ENCODE measurements at places on chromosomes 12 and 14.

DNA sequence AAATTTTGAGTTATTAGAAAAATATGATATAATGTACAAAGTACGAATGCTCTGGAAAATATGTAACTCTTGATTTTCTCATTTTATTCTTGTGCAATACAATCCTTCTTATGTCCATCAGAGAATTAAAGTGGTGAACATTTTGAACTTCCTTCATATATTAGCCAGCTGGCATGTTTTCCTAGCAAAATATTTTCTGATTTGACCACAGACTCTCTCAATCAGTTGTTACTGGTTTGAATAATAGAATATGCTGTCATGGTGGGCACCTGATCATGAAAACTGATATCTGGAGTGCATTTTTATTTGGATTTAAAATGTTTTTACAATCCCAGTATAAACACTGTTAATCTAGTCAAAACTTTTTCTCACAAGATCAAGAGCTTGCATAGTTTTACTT lies 24.2 kb downstream of the PARPBP start:
- DNase-seq = no peak

DNA sequence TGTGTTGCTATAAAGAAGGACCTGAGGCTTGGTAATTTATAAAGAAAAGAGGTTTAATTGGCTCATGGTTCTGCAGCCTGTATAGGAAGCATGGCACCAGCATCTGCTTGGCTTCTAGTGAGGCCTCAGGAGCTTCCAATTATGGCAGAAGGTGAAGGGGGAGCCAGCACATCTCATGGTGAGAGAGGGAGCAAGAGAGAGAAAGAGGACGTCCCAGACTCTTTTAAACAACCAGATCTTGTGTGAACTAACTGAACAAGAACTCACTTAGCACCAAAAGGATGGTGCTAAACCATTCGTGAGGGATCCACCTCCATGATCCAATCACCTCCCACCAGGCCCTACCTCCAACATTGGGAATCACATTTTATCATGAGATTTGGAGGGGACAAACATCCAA lies 6.1 kb upstream of the SNAPC1 start:
- no peak for DNase-seq

GRCh38 chr14:33465846-33466700 lies 484.8 kb downstream of the EGLN3 start:
- no peak for DNase-seq

- DNase-seq = no peak
Observed at GRCh38 chr14:79515158-79515557, 696.1 kb downstream of the DIO2 start.

- no peak for DNase-seq
Observed at GRCh38 chr14:94923786-94924185, 153.9 kb upstream of the GSC start.

DNA sequence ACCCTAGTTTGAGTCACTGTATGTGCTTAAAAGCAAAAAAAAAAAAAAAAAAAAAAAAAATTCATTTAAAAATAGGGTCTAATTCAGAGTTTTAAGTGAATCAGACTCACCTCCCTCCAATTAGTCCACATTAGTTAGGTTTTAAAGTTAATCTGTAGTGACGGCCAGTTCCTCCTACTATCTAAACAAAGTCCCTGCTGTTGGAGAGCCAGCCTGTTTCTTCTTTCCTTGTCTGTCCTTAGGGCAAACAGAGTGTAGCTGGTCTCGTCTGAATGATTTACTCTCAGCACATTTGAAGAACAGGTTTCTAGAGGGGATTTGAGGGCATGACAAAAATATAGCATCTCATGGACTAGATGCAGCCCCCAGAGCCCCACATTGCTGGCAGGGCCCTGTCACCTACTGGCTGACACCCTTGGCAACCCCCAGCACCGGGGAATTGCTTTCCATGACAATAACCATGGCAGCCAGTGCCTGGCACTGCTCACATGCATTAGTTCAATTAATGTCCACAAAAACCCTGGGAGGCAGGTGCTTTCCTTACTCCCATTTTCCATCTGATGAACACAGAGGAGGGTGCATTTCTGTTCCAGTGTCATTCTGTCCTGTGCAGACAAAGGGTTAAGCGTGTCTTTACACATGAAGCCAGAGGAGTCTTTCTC lies 138.3 kb downstream of the PLXNC1 start:
- DNase-seq = no peak

- no peak for DNase-seq
Observed at GRCh38 chr12:88092771-88093170, 49.1 kb downstream of the CEP290 start.

DNA sequence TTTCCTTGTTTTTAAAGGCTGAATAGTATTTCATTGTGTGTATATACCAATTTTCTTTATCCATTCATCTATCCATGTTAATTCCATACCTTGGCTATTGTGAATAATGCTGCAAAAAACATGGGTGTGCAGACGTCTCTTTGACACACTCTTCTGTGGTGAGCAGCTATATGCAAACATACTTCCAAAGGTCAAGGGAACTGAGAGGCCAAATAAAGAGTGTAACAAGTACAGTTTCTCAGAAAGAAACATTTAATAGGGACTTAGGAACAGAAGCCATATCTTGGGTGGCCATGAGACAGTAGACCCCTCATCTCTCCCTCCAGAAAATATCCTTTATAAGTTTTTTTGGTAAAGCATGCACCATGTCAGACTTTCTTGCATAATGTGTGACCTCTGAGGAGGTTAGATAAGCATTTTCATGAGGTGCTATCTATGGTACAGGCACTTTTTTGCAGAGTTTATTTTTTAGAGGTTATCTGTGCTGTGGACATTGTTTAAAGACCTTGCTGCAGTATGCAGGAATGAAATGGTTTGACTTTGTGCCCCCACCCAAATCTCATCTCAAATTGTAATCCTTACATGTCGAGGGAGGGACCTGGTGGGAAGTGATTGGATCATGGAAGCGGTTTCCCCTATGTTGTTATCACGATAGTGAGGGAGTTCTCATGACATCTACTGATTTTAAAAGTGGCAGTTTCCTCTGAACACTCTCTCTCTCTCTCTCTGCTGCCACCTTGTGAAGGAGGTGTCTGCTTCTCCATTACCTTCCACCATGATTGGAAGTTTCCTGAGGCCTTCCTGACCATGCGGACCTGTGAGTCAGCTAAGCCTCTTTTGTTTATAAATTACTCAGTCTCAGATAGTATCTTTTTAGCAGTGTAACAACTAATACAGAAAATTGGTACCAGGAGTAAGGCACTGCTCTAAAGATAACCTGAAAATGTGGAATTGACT lies 1202.3 kb downstream of the GALC start:
- DNase-seq = no peak

DNA sequence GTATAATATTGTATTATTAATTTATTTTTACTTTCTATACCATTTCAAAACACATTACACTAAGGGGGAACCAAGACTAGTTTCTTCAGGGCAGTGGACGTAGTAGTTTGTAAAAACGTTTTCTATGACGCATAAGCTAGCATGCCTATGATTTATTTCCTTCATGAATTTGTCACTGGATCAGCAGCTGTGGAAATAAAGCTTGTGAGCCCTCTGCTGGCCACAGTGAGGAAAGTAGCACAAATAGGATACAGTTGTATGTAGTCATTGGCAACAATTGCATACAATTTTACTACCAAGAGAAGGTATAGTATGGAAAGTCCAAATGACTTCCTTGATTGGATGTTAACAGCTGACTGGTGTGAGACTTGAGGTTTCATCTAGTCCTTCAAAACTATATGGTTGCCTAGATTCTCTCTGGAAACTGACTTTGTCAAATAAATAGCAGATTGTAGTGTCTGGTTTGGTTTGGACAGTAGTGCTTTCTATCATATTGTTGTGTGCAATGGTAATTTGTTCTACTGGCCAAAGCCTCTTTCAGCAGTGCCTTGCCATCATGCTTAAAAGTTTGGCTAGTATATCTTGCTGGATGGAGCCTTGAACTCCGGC lies 24.3 kb upstream of the PLEKHD1 start:
- DNase-seq = peak; percentile 50

- DNase-seq = no peak
Observed at GRCh38 chr12:120734210-120734609, 8.6 kb downstream of the ACADS start.

DNA sequence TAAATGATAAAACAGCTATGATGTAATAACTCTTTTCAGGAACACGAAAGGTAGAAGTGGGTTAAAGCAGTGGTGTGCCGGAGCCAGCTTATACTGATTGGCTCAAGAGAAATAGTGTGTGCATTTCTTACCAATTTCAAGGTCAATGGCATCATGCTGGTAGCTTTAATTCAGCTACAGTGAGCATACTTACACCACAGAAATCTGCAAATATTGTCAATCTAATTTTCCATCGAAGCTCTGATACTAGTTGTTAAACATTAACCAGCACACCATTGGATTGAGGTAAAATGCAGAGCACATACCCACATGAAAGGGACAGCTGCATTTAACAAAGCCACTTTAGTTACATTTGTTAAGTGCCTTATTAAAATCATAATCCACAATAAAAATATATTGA lies 225.7 kb downstream of the KCNC2 start:
- no peak for DNase-seq

DNA sequence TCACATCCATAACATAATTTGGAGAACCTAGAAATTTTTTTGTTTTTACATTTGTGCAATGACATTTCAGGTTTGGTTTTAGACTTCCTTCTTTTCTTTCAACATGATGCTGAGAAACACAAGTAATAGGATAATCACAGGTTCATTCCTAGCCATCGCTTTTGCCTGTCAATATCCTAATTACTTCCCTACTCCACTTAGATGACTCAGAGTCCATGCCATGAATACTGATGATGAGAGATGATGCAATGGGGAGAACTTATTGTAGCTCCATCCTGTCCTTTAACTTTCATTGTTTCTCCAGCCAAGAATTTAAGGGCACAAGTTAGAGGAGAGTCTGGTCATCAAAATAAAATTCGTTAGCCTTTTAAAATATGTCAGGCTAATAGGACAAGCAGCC lies 101.3 kb downstream of the PTPRO start:
- DNase-seq = no peak

DNA sequence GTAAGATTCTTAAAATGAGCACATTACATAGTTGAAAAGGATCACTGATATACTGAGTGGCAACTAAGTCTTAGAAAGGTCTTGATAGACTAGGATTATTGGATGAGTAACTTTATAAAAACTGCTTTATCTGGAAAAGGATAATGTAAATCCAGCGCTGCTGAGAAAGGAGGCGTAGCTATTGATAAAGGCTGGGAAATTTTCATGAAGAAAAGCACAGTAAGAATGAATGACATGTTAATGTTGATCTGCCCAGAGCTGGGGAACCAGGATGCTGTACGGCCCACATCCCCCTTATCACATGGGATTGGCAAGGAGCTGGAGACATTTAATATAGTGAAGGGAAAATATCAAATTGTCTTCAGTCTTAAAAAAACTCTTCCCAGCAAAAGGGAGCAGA lies 174.0 kb downstream of the APAF1 start:
- no peak for DNase-seq

DNA sequence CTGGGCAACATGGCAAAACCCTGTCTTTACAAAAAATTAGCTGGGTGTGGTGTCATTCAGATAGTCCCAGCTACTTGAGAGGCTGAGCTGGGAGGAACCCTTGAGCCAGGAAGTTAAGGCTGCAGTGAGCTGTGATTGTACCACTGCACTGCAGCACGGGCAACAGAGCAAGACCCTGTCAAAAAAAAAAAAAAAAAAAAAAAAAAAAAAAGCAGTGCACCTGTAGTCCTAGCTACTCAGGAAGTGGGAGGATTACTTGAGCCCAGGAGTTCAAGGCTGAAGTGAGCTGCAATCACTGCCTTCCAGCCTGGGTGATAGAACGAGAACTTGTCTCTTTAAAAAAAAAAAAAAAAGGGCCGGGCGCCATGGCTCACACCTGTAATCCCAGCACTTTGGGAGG lies 5.6 kb downstream of the REM2 start:
- DNase-seq = no peak

GRCh38 chr12:118536306-118536906 lies 160.1 kb downstream of the SUDS3 start:
- DNase-seq = no peak

DNA sequence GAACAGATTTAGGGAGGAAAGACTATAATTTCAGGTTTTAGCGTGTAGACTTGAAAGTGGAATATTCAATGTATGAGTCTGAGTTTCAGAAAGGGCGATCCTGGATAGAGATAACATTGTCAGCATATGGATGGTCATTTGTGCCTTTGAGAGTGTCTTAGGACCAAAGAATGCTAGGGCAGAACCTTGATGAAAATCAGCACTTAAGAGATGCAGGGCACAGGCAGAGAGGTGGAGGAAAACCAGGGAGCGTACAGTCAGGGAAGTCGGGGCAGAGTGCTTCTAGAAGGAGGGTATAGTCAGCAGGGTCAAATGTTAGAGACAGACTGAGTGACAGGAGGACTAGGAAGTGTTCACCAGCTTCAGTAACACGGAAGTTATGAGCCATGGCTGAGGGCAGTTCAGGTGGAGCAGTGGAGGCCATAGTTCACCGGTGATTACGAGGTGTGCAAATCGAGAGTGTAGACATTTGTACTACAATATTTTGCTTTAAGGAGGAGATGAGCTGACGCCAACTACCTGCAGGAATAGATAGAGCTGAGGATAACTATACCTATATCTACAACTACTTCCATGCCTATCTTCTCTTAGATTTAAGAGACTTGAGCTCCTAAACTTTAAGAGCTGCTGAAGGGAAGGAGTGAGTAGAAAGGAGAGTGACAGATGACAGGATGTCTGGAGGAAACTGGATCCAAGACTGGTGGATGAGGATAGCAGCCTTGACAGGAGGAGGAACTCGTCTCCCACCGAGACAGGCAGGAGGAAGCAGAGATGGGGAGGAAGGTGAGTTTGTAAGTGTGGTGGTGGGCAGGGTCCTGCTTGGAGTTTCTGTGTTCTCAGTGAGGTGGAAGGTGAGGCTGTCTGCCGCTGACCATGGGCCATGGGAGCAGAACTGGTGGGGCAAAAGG lies 6.5 kb downstream of the CBLN3 start:
- DNase-seq = no peak

GRCh38 chr12:9649532-9649940 lies 20.0 kb upstream of the CLEC2D start:
- DNase-seq = no peak

DNA sequence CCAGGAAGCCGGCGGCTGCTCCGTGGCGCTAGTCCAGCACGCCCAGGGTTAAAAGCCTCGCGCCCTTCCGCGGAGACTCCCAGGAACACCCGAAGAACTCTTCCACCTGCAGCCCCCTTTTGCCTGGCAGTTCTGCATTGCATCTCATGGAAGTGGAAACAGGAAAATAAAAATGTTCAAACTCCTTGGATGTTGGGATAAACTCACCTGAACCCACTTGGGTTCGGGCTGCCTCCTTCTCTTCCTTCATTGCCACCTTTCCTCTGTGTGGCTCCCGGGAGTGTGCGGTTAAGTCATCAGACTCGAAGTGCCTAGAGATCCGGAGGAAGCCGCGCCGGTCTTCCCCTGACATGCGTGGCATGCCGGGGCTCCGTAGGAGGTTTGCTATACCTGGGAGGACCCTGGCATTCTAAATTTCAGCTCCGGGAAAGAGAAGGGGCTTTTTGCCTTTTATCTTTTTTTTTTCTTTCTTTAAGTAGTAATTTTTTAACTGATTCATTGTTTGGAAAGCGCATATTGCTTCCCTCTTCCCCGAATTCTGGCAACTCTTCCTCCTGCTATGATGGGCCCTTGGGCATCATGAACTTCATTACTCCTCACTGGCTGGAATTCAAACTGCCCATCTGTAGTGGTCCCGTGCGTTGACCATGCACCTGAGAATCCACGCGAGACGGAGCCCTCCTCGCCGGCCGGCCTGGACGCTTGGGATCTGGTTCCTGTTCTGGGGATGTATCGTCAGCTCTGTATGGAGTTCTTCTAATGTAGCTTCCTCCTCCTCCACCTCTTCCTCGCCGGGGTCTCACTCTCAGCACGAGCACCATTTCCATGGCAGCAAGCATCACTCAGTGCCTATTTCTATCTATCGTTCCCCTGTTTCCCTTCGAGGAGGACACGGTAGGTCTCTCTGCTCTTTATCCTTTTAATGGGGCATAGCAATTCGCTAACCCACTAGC lies 931.4 kb downstream of the DIO2 start:
- DNase-seq = no peak

All from BJ (cell line).